ENCODE measurements at places on chromosomes 6 and 20.

DNA sequence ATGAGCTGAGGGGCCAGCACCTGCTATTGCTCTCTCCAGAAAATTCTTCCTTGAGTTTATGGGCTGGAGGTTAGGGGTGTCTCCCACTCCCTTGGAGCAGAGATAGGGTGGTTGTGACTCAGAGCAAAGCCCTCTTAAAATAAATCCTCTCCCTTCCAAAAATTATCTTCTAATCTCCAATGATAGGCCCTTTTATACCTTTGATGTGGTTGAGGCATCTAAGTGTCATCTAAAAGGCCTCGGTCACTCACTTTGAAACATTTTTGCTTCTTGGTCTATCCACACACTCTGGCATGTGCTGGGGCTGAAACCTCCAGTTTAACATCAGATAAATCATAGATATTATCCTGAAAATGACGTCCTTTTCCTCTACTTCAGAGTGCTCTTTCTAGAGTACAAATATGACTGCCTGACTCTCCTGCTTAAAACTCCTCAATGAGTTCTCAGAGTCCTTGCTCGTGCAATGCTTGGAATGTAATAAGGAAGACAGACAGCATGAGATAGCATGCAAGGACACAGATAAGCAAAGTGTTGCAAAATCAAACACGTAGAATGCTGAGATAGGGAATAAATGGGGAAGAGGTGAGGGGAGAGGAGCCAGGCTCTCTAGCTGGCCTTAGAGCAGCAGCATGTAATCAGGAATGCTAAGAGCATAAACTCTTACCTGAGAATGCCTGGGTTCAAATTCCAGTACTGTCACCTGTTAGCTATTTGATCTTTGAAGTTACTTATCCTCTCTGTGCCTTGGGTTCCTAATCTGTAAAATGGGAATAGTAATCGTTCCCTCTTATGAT is 374.1 kb upstream of the CITED2 start:
- DNase-seq: no peak

DNA sequence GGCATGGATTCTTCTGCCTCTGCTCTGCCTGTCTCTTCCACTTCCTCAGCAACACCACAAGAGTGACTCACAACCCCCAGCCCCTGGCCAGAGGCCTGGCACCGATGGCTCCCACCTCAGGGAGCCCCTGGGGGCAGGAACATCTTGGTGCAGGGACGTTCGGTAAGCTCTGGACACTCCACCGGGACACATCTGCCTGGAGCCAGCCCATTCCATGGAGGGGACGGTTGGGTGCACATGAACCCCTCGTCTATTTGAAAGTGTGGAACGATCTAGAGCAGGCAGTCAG is 246.5 kb downstream of the ERMARD start:
- DNase-seq: no peak

DNA sequence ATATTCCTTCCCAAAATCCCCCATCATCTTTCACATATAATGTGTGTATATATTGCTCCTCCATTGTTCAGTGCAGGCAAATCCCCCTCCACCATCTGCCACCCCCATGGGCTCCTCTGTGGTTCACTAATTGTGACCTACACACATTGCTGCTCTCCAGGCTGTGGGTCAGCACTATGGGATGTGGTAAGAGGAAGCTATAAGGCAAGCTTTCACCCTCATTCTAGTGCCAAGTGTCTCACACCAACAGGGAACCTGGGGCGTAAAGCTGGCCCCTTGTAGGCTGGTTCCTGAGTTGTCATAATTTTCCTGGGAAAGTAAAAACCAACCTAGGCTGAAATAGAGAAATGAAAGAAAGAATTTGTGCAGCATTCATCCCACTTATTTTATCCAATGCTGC is 16.8 kb downstream of the FKBP1A start:
- no peak for DNase-seq

DNA sequence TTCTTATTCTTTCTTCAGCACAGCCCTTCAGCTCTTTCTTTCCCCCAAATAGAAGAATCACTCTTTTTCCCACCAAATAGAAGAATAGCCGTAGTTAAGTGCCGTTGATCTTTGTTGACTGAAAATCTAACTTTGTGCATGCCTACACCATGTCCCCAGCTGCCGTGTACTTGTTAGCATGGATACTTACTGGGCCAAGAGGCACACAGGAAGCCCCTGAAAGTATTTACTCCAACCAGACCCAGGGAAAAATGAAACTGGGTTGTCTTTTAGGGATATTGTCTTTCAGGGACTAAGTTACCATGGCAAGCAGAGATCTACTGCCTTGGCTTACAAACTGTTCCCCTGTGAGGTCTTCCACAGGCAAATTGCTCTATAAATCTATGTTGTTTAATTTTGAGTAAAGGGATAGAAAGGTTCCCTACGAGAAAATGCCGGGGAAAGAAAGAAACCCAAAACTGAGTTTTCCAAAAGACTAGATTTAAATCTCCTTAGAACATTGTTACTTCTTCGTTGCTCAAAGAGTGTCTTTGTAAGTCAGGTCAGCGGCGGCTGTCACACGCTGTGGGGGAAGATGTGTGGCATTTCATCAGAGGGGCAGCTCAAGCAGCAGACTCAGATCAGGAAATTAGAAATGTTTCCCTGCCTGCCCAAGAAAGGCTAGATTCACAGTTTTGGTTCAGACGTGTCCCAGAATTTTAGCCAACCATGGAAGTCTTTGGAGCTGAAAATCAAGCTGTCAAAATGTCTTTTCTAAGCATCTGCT is 188.2 kb upstream of the PRND start:
- DNase-seq: no peak

DNA sequence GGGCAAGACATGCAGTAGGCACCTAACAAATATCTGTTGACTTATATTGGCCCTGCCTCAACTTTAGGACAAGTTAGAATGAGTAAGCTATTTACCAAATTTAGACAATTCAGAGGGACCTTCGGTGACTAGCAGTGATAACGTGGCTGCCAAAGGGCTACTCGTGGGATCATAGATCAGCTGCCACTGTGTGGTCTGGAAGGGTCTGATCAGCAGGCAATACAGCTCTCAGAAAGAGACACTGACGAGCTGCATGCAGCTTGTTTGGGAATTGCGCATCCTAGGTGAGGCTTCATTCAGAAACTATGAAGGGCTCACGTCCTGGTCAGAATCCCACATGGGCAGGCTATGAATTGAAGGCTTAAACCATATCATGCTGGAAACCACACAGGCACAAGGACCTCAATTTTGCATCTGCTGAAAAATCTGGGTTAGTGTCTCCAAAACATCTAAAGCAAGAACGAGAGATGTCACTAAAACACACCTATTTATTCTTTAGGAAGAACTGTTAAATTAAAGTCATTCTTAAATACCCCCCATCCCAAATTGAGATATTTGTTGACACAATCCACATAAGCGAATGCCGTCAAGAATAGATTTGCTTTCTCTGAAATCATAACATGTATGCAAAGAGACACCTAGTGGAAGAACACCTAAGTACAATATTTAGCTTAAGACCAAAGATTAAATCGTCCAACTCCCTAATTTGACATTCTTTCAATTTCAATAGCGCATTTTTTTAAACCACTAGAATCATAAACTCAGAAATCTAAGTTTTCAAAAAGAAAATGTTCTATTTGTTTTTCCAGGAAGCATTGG is 79.6 kb downstream of the IPCEF1 start:
- peak; percentile 61 for DNase-seq

DNA sequence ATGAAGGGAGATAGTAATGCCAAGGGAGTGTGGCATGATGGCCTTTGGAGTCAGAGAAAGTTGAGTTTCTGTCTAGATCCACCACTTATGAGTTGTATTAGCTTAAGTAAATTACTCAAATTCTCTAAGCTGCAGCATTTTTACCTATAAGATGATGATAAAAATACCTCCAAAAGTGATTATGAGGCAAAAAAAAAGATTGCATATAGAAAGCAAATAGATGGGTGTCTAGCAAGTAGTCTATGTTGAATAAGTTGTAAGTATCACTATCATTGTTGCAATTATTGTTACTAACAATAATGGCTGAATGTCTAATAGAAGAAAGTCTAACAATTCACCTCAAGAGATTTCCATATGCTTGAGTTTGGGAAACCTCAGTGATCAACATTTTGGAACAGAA is 959.2 kb upstream of the GJE1 start:
- DNase-seq: no peak

DNA sequence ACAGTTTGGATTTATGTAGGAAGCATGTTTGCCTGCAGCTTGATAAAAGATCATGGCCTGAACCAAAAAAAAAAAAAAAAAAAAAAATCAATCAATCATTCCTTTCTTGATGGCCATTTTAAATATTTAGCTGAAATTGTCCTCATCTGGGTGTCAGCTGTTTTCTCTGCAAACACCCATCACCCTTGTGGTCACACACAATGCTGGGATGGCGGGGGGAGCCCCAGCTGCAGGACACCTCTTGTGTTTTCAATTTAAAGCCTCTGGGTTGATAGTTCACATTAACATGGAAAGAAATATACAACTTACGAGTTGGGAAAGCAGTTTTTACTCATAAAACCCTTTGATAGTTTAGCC is 160.4 kb downstream of the ZFP64 start:
- DNase-seq: no peak

DNA sequence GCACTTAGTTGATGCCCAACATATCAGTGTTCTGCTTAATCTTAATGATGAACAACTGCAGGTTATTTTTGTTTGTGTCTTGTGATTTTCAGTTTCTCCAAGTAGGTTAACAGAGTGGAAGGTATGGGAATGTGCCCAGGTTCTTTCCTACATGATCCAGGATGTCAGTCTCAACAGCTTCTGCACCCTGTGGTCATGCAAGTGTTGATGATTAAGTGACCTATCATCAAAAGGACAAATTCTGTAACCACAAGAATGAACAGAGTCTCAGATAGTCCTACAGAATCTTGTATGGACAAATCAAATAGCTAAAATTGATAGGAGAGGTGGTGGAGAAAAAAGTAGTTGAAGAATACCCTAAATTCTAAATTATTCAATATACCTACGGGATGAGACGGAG is 26.1 kb downstream of the MAN1A1 start:
- DNase-seq: no peak

DNA sequence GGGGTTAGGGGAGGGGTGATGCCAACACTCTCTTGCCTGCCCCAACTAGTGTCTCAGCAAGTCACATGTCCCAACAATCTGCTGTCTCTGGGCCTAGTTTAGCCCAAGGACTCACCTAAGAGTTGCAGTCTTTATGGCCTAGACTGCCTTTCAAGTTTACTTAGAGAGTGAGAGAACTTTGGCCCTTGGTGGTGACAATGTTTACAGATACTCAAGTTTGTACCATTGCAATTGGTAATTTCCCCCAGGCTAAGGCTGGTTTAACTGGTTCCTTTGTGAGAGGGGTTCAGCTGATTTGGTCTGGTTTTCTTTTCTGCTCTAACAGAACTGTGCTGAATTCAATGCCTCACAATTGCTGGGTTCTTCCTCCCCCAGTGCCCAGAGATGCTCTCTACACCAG is 1279.9 kb upstream of the EYS start:
- no peak for DNase-seq

DNA sequence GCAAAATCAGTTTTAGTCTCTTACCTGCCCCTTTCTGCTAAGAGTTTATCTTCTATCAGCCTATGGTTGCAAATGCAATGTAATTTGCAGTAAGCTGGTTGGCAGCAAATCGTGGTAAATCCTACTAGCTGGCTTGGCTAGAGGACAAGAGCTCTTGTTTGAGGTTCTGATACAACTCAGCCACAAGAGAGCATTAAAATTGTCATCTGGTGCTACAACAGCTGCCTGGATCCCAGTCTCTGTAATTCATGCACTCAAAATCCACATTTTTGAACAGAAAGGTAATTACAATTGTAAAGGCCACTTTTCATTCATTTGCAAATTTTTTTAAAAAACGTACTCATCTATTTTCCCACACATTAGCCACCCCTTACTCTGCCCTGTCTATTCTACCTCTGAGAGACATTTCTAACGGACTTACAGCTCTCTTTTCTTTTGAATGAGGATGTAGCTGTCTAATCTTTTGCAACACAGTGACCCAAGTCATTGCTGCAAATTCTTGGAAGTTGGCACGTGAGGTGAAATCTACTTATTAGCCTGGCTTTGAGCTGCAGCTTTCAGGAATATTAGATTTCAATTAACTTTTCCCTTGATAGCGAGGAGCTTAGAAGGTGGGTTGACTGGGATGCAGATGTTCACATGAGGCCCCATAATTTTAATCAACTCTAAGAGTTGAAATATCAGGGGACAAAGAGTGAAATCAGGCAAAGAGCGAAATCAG is 54.0 kb upstream of the FAM184A start:
- peak; percentile 21 for DNase-seq

- no peak for DNase-seq
These were observed 599.1 kb downstream of the MEI4 start for GRCh38 chr6:78251931-78252330.

DNA sequence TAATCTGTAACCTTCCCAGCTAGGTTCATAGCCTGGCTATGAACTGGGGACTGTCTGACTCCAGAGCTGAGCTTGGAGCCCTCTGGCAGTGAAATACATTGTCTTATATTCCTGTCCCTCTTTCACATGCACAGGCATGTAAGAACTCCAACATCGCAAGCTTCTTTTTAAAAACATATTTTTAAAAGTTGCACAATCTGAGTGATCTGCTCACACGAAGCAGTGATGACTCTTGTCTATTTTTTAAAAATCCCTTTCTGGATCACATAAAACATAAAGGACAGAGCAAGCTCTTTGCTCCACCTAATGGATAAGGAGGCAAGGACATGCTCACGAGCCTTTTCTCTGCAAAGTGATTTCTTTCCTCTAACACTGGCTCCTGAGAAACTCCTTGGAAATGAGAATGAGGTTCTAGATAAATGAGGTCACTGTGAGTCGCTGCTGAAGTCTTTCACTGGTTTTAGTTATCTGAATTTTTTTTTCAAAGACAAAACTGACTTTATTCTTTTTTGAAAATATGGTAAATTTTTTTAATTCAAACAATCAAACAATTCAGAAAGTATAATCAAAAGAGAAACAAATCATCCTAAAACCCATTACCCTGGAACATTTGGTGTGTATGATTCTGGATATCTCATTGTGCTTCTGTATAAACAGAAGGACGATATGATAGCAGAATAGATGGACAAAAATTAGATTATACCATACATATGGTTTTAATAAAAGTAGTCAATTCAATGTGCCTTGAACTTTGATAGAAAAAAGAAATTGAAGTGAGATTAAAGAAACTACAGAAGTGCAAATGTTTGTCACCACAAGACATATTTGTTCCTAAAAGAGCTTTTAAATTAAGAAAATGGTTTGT is 30.8 kb downstream of the IL20RA start:
- peak; percentile 58 for DNase-seq

- DNase-seq: no peak
These were observed 53.9 kb downstream of the IGF2R start for GRCh38 chr6:160022793-160023192.

DNA sequence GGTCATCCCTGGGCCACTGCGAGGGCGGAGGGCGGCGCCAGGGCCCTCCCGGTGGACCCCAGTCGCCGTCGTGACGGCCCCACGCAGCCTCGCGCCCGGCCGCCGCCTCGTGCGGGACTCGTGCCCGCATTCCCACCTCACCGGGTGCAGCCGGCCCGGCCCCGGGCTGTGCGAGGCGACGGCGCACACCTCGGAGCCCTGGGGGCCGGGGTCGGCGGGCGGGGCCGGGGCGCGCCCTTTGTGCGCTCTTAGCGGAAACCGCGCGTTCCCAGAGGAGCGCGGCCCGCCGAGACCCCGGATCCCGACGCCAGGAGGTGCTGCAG is 5.5 kb upstream of the DLL1 start:
- DNase-seq: no peak

- no peak for DNase-seq
These were observed 64.1 kb downstream of the MMS22L start for GRCh38 chr6:97218912-97219311.

All from eye (tissue), 1 donor.